Mesothelial cell of epicardium (in vitro differentiated cells): ENCODE measurements at places on chromosomes 3 and 15.

DNA sequence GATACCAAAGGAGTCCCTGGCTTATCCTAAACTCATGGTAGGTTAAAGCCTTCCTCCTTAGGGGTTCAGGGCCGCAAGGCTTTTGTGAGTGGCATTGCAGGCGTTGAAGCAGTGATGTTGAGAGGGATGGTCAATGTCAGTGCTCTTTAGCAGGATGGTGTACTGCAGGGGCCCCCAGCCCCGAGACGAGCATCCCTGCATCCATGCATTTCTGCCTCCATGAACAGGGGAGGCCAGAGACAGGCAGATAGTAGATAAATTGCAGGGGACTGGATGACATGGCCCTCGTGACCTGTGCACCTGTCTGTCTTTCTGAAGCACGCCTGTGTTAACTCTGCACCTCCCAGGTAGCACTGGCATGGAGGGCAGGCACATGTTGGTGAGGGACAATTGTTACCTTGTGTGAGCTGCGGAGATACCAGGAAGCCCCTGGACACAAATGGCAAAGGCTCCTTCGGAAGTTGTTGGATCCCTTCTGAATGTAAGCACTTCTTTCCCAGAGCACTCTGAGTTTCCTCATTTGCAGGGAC is 133.5 kb downstream of the SNRPN start:
- peaks cover 84% of the 10 kb centered on the region for H3K36me3 ChIP-seq
- H3K27ac ChIP-seq: no peak overlapping the region
- DNase-seq: no peak
- H3K4me1 ChIP-seq: no peaks in the 10 kb centered on the region
- no peak overlapping the region for H3K4me3 ChIP-seq

- H3K27ac ChIP-seq: peak within 1 kb of the TSS; percentile 91
- peak; percentile 57 for DNase-seq
Observed at GRCh38 chr15:57375827-57376695, at the start of gene CGNL1. TSS of gene CGNL1 (plus strand) at chr15:57376505. CDS start at chr15:57438000, 61,495 bp downstream.

- no peak for DNase-seq
- peak overlapping the region; percentile 63 for H3K27ac ChIP-seq
- H3K36me3 ChIP-seq: no peaks in the 10 kb centered on the region
- H3K4me1 ChIP-seq: peaks cover 43% of the 10 kb centered on the region
- no peaks in the 10 kb centered on the region for H3K27me3 ChIP-seq
Observed at GRCh38 chr3:71125738-71126137, 457.8 kb downstream of the FOXP1 start.

DNA sequence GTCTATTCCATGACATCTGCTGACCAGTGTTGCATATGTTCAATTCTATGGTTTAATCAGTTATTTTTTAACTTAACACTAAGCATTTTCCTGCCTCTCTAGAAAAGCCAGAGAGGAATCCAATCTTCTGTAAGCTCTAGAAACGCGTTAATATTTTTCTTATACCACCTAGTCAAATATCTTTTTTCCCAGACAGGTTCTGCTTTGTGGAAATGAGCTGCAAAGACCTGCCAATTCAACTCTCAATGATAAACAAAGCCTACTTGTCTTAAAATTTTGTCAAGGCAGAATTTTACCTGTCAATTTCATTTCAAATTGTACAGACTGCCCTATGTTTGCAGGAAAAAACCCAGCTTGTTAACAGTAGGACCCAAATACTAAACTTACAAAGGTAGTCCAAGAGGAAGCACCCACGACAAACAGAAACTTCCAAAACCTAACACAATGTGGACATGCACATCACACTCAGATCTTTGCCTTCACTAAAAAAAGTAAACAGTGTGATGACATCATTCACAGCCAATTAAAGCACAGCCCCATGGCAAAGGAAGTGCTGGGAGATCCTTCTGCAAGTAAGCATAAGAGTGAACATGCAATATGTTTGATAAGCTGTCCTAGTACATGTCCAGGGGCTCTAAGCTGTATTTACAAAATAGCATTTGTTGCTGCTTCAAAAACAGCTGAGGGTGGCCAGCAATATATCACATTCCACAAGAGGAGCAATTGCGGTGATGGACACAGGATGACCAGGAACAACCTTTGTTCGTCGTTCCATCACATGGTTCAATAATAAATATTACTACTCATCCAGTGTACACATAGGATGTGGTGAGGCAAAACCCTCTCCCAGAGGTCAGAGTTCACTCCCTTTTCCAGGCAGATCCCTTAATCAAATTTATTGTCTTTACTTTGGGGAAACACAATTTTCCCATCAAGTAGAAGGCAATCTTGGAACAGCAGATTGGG is 139.4 kb upstream of the TSC22D2 start:
- H3K27me3 ChIP-seq: no peaks in the 10 kb centered on the region
- no peak overlapping the region for H3K4me3 ChIP-seq
- H3K36me3 ChIP-seq: no peaks in the 10 kb centered on the region
- peaks cover 46% of the 10 kb centered on the region for H3K4me1 ChIP-seq
- no peak for DNase-seq

DNA sequence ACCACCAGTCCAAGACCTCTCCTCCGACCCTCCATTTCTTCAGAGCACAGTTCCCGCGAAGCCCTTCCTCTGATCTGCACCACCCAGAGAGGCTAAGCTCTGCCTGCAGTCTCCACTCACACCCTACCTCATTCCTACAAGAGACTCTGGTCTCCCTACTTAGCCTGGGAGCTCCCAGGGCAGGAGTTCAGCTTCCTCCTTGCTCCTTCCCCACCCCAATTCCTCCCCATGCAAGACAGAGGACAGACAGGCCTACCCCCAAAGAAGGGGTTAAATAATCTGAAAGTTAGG is 12.6 kb upstream of the VIPR1 start:
- H3K4me3 ChIP-seq: no peak overlapping the region
- DNase-seq: peak; percentile 13
- H3K36me3 ChIP-seq: no peaks in the 10 kb centered on the region
- H3K27ac ChIP-seq: no peak overlapping the region
